A549 treated with RU486 at 1 μM for 4 hours (cell line): ENCODE measurements at places on chromosomes 2 and 18. TPM values are rescaled to one million over a fixed set of nuclear protein-coding genes. Genes with fewer than 3 reads are reported as not detected.

Gene TMEM185B
- total RNA-seq, result 41.1 to 53.2 TPM (median 50.1 TPM) in 5 replicates

Gene CABLES1
- 12.2 to 14.0 TPM (median 13.3 TPM) in 5 replicates for total RNA-seq

Gene PLEKHH2
- 0.73 to 1.1 TPM (median 1.1 TPM) in 5 replicates for total RNA-seq

Gene HOXD10
- total RNA-seq, result 5.5 to 7.4 TPM (median 7.3 TPM) in 5 replicates

Gene ANAPC1
- 18.9 to 36.8 TPM (median 28.6 TPM) in 5 replicates for total RNA-seq

Gene RIT2
- not detected in 5 replicates for total RNA-seq

Gene MYO3B
- total RNA-seq, result 0.02 TPM in 1 of 5 replicates, not detected in the others
